ENCODE measurements at places on chromosomes 11 and 22.

- DNase-seq: no peak
These were observed 61.0 kb upstream of the BIRC3 start for GRCh38 chr11:102256251-102256650.

GRCh38 chr11:60455531-60456042, at the start of gene MS4A1:
Gene MS4A1, plus strand, starts transcription at chr11:60455847. Its CDS starts 6,528 bp downstream, at chr11:60462375.
- no peak for DNase-seq

- DNase-seq: no peak
These were observed 872.8 kb downstream of the BRD1 start for GRCh38 chr22:48954781-48955311.

DNA sequence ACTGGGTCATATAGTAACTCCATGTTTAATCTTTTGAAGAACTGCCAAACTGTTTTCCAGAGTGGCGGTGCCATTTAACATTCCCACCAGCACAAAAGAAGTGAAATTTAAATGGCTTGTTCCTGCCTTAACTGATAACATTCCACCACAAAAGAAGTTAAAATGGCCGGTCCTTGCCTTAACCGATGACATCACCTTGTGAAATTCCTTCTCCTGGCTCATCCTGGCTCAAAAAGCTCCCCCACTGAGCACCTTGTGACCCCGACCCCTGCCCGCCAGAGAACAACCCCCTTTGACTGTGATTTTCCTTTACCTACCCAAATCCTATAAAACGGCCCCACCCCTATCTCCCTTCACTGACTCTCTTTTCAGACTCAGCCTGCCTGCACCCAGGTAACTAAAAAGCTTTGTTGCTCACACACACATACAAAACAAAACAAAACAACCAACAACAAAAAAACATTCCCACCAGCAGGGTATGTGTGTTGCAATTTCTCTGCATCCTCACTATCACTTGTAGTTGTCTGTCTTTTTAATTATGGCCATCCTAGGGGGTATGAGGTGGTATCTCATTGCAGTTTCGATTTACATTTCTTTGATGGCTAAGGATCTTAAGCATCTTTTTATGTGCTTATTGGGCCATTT, 109.0 kb downstream of the FAR1 start:
- DNase-seq: no peak

GRCh38 chr11:64086258-64087123, 50.8 kb downstream of the FLRT1 start:
- DNase-seq: no peak
